Type B pancreatic cell (in vitro differentiated cells): ENCODE measurements at places on chromosomes 16 and 17.
A peak's percentile ranks its signal among the peaks of the same experiment; 100 is the strongest.

- H3K36me3 ChIP-seq, result peaks cover 40% of the 10 kb centered on the region
- no peak overlapping the region for H3K27ac ChIP-seq
- H3K4me3 ChIP-seq, result no peak overlapping the region
- no peaks in the 10 kb centered on the region for H3K27me3 ChIP-seq
These were observed 7.6 kb downstream of the PSMD11 start for GRCh38 chr17:32451879-32452278.

- H3K4me3 ChIP-seq, result no peak overlapping the region
- H3K27ac ChIP-seq, result no peak overlapping the region
- H3K36me3 ChIP-seq, result no peaks in the 10 kb centered on the region
- peaks cover 11% of the 10 kb centered on the region for H3K27me3 ChIP-seq
- no peak for DNase-seq
These were observed 746 bp upstream of the APOH start for GRCh38 chr17:66229783-66230538.

DNA sequence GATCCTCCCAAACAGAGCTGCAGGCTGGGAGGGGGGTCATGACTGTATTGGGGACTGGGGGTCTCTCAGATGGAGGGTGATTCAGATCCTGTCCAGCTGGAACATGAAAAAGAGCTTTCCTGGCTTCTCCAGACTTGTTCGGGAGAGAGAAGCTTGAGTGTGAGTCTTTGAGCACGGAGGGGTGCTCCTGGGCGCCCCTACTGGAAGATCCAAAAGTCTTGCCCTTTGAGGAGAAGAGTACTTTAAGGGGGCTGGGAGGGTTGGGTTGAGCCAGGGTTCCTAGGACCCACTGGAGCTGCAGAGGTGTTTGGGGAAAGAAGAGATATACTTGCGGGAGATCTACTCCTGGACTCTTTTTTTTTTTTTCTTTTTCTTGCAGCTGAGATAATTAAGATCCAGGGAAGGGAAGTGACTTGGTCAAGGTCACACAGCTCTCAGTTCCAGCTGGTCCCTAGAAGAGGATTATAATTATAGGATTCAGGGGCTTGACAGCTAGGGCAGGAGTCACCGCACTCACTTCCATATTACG lies 8.4 kb downstream of the RARA start:
- peaks cover 71% of the 10 kb centered on the region for H3K4me1 ChIP-seq
- no peaks in the 10 kb centered on the region for H3K27me3 ChIP-seq
- H3K36me3 ChIP-seq, result no peaks in the 10 kb centered on the region
- H3K27ac ChIP-seq, result peak overlapping the region; percentile 95

GRCh38 chr17:81322271-81323082 lies 27.4 kb upstream of the SLC38A10 start:
- H3K27me3 ChIP-seq, result no peaks in the 10 kb centered on the region
- H3K36me3 ChIP-seq, result no peaks in the 10 kb centered on the region
- peaks cover 10% of the 10 kb centered on the region for H3K4me1 ChIP-seq
- no peak overlapping the region for H3K27ac ChIP-seq

DNA sequence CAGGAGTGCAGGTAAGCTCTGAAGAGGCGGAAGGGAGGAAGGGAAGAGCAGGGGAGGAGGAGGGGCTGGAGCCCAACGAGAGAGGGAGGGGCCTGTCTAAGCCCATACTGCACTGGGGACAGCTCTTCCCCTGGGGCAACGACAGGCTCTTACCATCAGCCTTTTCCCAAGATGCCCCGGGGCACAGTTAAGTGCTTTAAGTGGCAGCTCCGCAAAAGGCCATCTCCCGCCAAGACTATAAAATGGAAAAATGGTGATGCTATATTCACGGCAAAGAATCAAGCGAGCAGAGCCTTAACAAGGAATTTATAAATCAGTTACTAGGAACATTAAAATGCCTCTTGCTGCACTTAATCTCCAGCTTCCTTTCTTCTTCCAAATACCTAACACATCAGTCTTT lies 110.2 kb upstream of the NLRP1 start:
- H3K4me3 ChIP-seq, result no peak overlapping the region
- peaks cover 10% of the 10 kb centered on the region for H3K27me3 ChIP-seq
- H3K27ac ChIP-seq, result no peak overlapping the region
- DNase-seq, result no peak
- H3K4me1 ChIP-seq, result peaks cover 8% of the 10 kb centered on the region

- H3K36me3 ChIP-seq, result no peaks in the 10 kb centered on the region
- no peak overlapping the region for H3K27ac ChIP-seq
- peaks cover 5% of the 10 kb centered on the region for H3K4me1 ChIP-seq
- peaks cover 34% of the 10 kb centered on the region for H3K27me3 ChIP-seq
These were observed 19.9 kb upstream of the ZC3H18 start for GRCh38 chr16:88550246-88550661.

DNA sequence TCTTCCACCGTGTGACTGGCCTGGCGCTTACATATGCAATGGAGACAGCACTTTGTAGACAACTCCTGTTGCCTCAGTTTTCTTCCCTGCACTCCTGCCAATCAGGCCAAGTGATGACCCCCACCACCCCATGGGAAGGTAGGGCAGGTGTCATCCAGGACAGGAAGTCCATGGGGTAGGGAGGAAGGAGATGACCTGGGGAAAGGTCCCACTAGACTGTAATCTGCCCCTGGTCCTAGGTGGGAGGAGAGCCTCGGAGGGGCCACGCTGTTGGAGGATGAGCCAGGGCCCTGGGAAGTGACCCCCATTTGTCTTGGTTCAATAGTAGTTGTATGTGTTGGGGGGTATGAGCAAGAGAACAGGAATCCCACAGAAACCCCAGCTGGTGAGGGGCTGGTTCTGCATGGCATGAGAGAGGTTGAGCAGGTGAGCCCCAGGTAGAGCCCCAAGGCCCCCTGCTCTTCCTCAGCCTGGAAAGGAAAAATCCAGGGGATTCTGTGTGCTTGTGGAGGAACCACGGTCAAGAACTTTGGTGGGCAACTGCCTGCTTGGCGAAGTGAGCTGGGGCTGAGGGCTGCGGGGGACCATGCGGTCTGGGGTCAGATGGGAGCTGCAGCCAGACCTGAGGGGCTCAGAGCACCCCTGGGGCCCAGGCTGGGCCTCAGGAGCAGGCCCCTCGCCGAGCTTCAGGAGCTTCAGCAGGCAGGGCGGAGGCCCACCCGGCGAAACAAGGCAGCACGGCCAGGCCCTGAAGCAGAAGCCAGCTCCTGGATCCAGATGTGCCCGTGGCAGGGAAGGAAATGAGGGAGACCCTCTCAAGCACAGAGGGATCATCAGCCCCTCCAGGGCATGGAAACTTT lies 50.7 kb downstream of the NT5M start:
- DNase-seq, result no peak
- no peak overlapping the region for H3K27ac ChIP-seq
- H3K4me3 ChIP-seq, result no peak overlapping the region

DNA sequence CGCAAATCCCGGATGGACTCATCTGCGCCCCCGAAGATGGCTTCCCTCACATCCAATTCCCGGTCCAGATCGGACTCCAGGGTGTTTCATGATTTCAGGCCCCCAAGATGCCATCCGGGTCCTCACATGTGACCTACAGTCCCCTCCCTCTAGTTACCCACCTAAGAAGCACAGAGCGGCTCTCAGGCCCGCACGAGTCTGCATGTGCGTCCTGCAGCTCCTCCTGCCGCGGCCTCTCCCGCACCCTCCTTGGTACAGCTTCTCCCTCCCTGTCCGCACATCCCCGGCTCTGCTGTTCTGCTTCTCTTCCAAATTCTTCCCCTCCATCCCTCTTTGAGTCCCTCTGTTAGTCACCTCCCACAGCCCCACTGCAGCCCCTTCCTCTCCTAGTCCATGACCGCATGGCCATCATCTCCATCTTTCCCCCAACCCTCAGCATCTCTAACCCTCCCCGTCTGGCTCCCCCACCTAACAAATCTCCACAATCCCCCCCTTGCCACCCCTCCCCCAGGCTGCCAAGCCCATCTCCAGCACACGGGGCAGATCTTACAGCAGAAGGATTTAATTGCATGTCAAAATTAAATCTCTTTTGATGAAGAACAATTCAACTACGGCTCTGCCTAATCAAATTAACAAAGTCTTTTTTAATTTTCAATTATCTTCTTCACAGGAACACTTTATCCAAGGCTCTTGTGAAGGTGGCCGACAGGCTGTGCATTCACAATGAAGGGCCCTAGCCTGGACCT lies 231.0 kb downstream of the RBFOX3 start:
- no peaks in the 10 kb centered on the region for H3K4me1 ChIP-seq
- H3K36me3 ChIP-seq, result no peaks in the 10 kb centered on the region
- H3K27ac ChIP-seq, result no peak overlapping the region

GRCh38 chr16:86277221-86277620 lies 233.1 kb upstream of the FOXF1 start:
- no peaks in the 10 kb centered on the region for H3K4me1 ChIP-seq
- DNase-seq, result peak; percentile 10
- H3K36me3 ChIP-seq, result no peaks in the 10 kb centered on the region
- peaks cover 86% of the 10 kb centered on the region for H3K27me3 ChIP-seq
- H3K4me3 ChIP-seq, result no peak overlapping the region
- no peak overlapping the region for H3K27ac ChIP-seq

DNA sequence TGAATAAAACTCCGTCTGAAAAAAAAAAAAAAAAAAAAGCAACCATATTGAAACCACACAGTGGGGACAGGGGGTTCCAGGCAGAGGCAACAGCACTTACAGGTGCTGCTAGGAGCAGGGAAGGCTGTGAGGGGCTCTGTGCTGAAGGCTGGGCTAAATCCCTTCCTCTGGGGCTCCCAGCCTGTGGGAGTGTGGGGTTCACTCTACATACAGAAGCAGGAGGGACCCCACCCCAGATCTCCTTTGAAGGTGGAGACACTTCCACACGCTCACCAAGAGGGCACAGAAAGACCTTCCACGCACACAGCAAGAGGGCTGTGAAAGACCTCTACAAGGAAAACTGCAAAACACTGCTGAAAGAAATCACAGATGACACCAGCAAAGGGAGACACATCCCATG lies 53.9 kb downstream of the USP22 start:
- no peak overlapping the region for H3K4me3 ChIP-seq
- H3K4me1 ChIP-seq, result peaks cover 23% of the 10 kb centered on the region
- no peak overlapping the region for H3K27ac ChIP-seq
- no peak for DNase-seq
- no peaks in the 10 kb centered on the region for H3K27me3 ChIP-seq

GRCh38 chr17:64066716-64067115 lies 46.3 kb upstream of the ICAM2 start:
- no peaks in the 10 kb centered on the region for H3K27me3 ChIP-seq
- H3K36me3 ChIP-seq, result peaks cover 47% of the 10 kb centered on the region
- no peak overlapping the region for H3K4me3 ChIP-seq
- no peak overlapping the region for H3K27ac ChIP-seq

DNA sequence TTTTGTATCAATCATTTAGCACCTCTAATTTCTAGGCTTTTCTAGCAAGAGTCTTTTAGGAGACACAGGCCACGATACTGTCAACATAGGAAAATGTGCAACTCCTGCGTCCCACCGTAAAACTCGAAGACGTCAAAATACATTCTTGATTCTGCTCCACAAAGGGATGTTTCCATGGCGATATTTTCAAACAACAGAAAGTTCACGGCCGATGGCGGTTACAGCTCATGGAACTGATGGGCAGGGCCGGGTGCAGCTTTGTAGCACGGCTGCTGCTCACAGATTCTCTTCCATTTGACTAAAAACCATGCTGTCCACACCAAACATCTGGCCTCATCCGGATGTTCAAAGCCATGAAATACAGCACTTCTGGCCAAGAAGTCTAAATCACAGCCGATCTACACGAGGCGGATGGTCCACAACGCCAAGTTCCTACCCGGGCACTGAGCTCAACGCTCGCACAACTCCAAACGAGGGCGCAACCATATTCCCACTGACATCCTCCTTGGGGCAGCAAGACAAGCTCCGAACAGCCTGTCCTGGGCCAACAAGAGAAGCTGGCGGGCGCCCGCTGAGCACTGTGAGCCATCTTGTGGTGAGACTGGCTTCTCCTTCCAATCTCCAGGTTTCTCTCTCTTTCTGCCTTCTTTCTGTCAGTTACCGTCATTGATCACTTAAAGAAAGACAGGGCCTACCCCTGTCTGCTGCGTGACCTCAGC lies 79.8 kb downstream of the ZNF778 start:
- no peaks in the 10 kb centered on the region for H3K27me3 ChIP-seq
- DNase-seq, result no peak
- peak overlapping the region; percentile 70 for H3K4me3 ChIP-seq
- peaks cover 34% of the 10 kb centered on the region for H3K4me1 ChIP-seq

- H3K4me3 ChIP-seq, result no peak overlapping the region
- H3K4me1 ChIP-seq, result peaks cover 16% of the 10 kb centered on the region
- no peak for DNase-seq
- peak overlapping the region; percentile 69 for H3K27ac ChIP-seq
These were observed 16.7 kb downstream of the PGS1 start for GRCh38 chr17:78395155-78395554.

DNA sequence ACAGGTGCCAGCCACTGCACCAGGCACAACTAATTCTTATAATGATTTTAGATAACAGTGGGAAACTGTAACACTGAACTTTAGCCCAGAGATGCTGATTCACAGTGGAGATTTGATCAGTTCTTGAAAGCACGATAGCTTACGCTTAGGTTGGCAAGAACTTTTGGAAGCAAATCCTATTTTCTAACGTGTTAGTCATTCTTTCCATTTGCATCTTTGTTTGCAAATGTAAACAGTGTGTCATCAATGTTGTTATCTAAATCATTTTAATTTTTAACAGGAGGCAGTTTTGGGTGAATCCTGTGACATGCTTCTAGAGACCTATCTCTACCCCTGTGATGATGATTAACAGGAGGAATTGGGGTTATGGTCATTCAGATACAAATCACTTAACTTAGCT lies 35.7 kb upstream of the GNA13 start:
- H3K27me3 ChIP-seq, result peaks cover 22% of the 10 kb centered on the region
- no peaks in the 10 kb centered on the region for H3K4me1 ChIP-seq
- no peak overlapping the region for H3K4me3 ChIP-seq
- no peaks in the 10 kb centered on the region for H3K36me3 ChIP-seq
- H3K27ac ChIP-seq, result no peak overlapping the region

- H3K27me3 ChIP-seq, result no peaks in the 10 kb centered on the region
- H3K4me3 ChIP-seq, result no peak overlapping the region
These were observed 70.3 kb downstream of the YPEL2 start for GRCh38 chr17:59401725-59402124.

DNA sequence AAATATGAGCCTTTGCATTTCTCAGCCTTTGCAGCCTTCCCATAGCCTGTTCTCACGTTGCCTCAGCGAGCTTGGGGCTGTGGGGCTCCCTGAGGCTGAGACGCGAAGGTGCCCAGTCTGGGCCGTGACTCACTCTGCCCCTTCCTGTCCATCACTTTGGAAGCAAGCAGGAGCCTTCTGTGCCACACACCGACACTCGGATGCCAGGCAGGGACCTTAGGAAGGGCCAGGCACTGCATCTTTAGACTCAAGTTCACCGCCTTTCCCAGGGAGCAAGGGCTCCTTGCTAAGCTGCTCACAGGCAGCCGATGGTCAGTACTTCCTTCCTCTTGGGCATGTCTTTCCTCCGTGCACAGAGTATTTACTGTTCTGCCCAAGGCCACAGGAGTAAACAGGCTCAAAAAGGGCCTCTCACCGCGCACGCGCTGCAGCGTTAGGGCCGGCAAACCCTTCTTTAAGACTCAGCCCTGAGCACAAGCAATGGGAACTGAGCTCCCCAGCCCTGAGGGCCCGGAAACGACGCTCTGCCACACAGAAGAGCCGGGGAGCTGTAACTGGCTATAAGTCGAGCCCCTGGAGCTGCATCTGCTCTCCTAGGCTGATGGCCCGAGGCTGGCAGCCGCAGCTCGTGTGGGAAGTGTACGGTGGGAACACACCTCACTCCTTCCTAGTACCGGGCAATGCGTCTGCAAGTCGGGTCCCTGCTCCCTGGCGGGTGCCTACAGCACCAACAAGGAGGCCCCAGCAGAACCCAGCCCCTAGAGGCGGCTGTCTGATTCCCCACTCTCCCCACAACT lies 7.2 kb downstream of the TIMM22 start:
- DNase-seq, result no peak
- peaks cover 42% of the 10 kb centered on the region for H3K4me1 ChIP-seq
- H3K36me3 ChIP-seq, result peaks cover 19% of the 10 kb centered on the region
- no peak overlapping the region for H3K27ac ChIP-seq

GRCh38 chr17:77055453-77055852 lies 85.3 kb upstream of the SEC14L1 start:
- no peak overlapping the region for H3K27ac ChIP-seq
- H3K4me3 ChIP-seq, result no peak overlapping the region
- no peak for DNase-seq
- peaks cover 17% of the 10 kb centered on the region for H3K27me3 ChIP-seq
